ENCODE measurements at places on chromosomes 11 and 22. TPM values are rescaled to one million over a fixed set of nuclear protein-coding genes. Genes with fewer than 3 reads are reported as not detected.

GGT1 gene
- 2.5 TPM for total RNA-seq

DNA sequence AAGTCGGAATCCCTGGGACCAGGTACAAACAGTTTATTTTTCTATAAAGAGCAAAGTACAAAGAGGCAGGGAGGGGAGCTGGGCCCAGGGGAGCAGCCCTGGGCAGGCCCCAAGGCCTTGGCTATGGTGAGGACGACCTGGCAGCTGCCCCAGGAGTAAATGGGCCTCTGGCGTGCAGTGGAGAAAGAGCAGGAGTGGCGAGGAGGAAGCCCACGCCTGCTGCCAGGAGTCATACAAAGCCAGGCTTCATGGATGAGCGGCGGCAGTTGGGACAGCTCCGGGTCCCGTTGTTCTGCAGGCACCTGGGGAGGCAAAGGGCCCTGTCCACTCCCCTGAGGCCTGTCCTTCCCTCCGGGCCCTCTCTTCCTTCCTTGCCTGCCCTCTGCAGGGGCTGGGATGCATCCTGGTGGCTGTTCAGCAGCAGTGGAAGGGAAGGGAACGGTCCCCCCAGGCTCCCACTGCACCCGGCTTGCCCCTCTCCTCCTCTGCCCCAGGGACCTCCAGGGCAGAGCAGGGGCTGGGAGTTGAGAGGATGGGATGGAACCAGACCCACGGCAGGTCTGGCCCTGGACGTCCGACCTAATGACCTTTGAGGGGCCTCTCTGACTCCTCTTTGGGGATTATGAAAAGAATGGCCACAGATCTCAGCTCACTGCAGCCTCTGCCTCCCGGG lies 11.1 kb downstream of the RAPSN start:
- no peak for DNase-seq

CST6 gene
- total RNA-seq = 279 TPM

B3GAT1 gene
- total RNA-seq = 0.79 TPM

DNA sequence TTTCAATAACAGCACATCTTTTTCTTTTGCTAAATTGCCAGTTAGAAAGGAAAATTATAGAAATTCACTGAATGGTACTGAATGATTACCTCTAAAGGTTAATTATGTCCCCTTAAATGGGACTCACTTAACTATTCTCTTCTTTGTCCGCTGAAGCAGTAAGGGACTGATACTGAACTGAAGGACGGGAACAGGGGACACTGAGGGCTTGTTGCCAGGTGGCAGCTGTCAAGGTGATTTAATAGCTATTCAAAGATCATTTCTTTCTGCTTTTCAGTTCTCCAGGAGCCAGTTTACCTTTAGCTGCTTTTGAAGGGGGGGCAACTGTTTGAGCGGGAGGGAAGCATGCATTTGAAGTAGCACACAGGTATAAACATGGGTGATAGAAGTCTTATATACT lies 325.4 kb upstream of the CCDC90B start:
- no peak for DNase-seq

DNA sequence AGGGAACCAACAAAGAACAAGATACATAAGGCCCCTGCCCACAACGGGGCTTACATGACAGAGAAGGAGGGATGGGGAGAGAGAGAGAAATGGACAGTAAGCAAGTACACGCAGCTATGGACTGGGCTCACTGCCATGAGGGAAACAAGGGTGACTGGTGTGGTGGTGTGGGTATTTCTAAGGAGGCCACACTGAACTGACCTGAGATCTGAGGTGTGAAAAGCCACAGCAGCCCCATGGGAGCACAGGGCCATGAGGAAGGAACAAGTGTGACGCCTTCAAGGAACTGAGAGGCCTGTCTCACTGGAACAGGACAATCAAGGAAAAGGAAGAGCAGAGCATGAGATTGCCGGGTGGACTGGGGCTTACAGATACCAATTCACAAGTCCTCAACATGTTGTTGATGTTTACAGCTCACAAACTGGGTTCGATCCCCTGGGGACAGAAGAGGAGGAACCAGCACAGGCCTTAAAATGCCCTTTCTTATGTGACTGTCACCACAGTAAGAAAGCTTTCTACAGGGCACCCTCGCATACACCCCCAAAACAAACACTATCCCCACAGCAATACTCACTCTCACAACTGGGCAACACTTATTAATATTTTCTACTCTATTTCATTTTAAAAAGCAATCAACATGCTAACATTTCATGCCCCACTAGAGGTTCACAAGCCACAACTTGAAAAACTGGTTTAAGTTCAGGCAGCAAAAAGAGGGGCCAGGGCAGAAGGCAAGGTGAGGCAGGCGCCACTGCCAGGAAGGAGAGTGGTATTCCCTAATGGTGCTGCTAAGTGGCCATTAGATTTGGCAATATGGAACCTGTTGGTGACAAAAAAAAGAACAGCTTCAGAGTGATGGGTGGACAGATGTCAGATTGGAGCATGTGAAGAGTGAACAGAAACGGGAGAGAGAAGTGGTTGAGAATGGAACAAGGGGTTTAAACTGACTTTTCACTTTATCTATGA lies 39.1 kb downstream of the TCIRG1 start:
- DNase-seq = no peak

SLC43A1 gene
- total RNA-seq = 11.7 TPM

Data from skin of body (tissue), 3 donors.